ENCODE measurements at places on chromosomes 7 and 10.

DNA sequence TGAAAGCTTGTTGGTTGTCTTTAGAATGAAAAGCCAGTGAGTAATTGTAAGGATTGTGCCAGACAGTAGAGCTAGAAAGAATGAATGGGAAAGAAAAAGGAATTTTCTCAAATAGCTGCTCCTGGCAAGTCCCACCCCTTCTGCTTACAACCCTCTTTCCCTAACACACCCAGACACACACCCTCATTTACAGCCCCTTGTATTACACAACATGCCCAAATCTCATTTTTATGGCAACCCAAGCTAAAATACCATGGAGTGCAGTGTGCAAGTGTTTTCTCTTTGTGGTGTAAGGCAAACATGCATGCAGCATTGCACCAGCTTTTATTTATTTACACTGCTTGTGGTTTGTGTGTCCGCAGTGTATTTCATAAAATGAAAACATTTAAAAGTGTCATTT is 1.5 kb downstream of the PRKAR2B start:
- no peak for DNase-seq

DNA sequence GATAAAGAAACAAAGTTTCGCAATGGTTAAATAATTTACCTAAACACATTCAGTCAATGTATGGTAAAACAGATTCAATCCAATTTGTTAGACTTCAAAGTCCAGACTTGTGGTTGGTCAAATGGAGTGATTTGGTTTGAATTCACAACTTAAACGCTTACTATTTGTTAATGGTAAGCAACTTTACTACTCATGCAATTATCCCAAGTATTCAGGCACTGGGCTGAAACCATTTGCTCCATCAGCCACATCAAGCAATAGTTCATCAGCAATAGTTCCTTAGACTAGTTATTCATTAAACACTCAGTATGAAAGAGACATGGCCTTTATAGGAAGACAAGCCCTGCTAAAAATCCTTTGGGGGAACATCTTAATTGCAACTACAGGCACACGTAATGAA is 253.0 kb downstream of the AGMO start:
- DNase-seq: no peak

- DNase-seq: no peak
Observed at GRCh38 chr10:119119400-119119799, 15.5 kb downstream of the DENND10 start.

DNA sequence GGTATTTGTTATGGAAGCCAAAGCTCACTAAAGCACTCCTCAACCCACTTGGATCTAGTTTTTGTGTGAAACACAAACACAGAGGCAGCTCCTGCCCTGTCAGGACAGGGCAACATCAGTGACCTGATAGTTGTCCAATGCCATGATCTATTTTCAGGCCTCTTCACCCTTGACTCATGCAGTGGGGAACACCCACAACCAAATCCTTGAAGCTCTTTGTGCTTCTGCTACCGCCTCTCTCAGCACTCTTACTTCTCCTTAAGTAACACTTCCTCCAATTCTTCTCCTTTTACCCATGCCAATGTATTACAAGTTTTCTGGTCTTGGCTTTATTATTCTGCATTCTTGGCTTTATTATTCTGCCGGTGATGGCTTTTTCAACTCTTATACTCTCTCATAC is 425.3 kb downstream of the INHBA start:
- DNase-seq: no peak

DNA sequence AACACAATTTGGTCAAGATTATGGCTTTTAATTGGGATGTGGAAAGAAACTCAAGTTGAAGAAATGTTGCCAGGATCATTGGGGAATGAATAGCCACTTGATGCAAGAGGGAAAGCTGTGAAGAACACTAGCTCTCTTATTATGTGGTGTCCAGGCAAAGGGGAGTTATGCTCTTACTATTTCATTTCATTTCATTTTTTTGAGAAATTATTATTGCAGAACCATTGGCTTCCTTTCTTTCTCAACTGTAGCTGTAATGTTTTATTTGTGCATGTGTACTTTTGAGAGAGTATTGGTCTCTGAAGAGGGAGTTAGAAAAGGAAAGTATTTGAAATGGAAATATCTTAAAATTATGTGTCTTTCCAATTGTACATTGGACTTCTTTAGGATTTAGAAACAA is 312.6 kb upstream of the BMPER start:
- DNase-seq: no peak

GRCh38 chr10:45553613-45554012 is 119.0 kb downstream of the ZFAND4 start:
- no peak for DNase-seq

DNA sequence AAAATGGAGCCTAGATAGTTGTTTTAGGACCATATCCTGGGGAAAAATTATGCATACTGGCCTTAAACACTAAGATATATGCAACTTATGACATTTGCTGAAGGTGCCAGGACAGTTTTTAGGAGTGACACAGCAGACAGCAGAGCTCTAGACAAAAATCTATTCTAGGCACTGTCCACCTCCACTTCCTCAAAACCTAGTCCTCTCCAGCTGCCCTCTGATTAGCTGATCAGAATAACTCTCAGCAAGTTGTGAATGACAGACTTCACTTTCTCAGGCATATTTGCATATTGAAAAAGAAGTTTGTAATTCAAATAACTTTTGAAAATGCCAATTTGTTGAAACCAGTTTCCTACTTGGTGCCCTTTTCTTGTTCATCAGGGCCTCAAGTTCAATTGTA is 152.3 kb upstream of the STEAP4 start:
- DNase-seq: no peak

DNA sequence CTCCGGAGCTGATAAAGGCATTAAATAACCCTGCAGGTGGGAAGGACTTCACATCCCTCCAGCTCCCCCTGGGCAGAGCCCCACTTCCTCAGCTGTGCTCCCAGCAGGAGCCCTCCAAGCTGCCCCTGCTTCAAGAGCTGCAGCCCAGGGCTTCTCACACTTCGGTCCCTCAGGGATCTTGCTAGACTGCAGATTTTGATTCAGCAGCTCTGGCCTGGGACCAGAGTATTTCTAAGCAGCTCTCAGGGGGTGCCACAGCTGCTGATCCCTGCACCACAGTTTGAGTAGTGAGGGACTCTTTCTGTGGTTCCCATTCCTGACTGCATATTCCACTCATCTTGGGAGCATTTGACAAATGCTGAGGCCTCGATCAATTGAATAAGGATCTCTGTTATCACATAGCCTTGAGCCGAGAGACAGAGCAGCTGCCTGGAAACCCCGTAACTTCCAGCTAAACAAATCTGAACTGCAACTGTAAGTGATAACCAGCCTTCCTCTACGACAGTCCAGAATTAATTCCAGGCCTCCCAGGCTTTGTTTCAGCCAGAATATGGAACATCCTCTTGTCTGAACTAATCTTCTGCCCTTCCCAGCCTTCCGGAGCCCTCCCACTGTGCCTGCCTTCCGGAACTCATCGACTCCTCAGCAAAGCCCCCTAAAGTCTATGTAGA is 161.4 kb downstream of the CCDC3 start:
- DNase-seq: no peak

- no peak for DNase-seq
Observed at GRCh38 chr7:139490130-139490529, 6.7 kb upstream of the KLRG2 start.

- no peak for DNase-seq
Observed at GRCh38 chr10:59018977-59019376, 157.5 kb upstream of the PHYHIPL start.

DNA sequence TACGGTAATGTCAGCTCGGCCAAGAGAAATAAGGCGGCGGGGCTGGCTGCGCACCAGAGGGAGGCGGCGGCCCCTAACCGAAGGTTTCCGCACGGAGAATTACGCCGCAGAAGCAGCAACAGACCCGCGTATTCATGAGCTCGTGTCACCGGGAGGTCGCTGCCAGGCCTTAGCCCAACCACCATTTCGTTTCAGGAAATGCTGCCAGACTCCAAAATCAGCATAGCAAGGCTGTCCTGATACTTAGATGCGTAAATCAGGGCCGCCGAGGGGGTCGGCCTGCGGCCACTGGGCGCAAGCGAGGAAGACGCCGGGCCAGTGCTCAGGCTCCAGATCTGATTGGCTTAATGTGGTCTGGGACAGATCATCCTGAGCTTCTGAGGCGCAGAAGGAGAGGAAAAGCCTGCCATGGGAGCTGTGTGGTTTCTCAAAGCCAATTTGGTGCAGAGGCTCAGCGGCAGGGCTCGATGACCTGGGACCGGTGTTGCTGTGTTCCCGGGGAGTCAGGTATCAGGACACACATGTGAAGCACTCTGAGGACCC is 247.9 kb downstream of the BAMBI start:
- no peak for DNase-seq

DNA sequence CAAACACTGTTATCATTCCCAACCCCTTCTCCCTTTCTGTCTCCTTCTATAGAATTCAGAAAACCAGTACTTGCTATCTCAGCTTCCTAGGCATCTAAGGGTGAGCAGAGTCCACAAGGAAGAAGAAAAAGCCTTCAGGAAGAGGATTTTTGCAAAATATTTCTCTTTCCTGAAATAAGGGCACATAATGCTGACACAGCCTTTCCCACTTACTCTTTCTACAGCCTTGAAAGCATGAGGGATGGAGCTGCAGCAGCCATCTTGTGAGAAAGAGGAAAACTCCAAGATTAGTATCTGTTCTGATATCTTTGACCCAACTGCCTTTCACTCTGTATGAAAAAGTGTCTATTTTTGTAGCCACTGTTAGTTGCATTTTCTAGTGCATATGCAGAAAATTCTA is 826.2 kb downstream of the KCNMA1 start:
- no peak for DNase-seq

GRCh38 chr10:97336006-97336405 is 1.5 kb upstream of the FRAT2 start:
- DNase-seq: no peak

GRCh38 chr10:11876805-11877590 is 53.8 kb downstream of the PROSER2 start:
- no peak for DNase-seq

- no peak for DNase-seq
Observed at GRCh38 chr7:116724560-116725231, 52.7 kb downstream of the MET start.

DNA sequence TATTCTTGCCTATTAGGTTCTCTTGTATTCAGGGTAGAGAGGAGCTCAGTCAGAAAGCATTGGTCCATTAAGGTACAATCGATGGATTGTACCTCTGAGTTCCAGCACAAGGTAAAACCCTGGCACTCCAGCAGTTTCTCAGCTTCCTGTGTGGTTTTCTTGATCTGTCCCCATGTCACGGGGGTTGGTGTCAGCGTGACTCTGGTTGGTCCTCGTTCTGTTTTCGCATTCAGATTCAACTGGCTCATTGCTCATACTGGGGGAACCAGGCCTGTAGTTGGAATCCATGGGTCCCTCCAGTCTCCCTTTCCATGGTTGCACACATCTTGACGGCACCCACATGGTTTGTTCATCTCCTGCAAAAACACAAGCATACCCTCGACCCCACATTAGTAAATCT is 32.7 kb upstream of the RASGEF1A start:
- DNase-seq: no peak

DNA sequence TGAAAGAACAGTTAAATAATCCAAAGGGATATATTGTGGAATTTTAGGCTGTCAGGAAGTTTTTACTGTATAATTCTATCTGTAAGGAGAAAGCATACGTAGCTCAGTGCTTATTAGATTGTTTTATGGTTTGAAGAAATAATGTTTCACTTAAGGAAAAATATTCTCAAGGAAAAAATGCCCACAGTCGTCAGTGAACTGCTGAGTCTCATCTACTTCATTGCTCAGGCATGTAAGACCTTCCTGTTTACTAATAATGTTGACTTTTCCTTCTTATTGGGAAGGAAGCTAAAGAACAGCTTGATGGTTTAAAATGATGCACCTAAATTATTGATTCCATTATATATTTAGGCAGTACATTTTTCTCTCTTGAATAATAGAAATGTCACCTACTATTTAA is 304.2 kb downstream of the SDK1 start:
- DNase-seq: no peak

GRCh38 chr7:150324373-150324961 is 1.1 kb upstream of the ACTR3C start:
- no peak for DNase-seq

DNA sequence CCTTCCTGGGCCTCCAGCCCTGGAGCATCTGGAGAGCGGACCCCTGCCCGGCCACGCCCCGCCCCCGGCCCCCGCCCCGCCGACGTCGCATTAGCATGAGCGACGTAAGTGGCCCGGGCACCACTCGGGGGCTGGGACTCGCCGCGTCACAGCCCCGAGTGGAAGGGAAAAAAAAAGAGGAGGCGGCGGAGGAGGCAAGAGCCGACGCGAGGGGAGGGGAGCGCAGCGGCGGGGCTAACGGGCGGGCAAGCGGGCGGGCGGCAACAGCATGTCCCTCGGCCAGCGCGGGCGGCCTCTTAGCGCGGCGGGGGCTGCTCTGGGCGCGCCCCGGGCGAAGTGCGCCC is at the start of gene SLC18A3:
Gene SLC18A3, plus strand, starts transcription at position 197 of the 344 bp plus-strand sequence. CDS start 431 bp downstream, outside the sequence.
- DNase-seq: no peak

- no peak for DNase-seq
Observed at GRCh38 chr10:20682782-20683181, 214.3 kb downstream of the NEBL start.

Measured in hematopoietic multipotent progenitor cell (in vitro differentiated cells).